ENCODE measurements at places on chromosomes 1 and 21.

DNA sequence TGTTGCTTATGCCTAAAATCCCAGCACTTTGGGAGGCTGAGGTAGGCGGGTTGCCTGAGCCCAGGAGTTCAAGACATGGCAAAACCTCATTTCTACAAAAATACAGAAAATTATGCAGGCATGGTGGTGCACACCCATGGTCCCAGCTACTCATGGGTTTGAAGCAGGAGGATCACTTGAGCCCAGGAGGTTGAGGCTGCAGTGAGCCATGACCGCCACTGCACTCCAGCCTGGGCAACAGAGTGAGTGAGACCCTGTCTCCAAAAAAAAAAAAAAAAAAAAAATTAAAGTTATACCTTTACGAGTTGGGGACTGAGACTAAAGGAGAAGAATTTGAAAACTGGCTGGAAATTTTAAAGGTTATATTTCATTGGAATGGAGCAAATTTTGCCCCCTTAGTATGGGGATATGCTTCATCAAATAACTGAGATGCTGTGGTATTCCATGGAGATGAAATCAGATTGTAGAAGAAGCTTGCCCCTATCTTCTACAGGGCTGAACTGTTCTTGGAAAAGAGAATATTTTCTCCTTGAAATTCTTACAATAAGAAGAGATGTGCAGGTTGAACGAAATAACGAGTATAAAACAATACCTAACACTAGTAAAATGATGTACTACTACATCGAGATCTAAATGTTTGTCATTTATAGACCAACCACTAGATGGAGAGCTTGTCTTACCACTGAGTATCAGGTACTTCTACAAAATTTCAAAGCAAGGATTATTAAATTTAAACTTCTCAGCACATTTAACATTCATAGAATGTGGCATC is 34.9 kb upstream of the SCYL3 start:
- no peak for DNase-seq

DNA sequence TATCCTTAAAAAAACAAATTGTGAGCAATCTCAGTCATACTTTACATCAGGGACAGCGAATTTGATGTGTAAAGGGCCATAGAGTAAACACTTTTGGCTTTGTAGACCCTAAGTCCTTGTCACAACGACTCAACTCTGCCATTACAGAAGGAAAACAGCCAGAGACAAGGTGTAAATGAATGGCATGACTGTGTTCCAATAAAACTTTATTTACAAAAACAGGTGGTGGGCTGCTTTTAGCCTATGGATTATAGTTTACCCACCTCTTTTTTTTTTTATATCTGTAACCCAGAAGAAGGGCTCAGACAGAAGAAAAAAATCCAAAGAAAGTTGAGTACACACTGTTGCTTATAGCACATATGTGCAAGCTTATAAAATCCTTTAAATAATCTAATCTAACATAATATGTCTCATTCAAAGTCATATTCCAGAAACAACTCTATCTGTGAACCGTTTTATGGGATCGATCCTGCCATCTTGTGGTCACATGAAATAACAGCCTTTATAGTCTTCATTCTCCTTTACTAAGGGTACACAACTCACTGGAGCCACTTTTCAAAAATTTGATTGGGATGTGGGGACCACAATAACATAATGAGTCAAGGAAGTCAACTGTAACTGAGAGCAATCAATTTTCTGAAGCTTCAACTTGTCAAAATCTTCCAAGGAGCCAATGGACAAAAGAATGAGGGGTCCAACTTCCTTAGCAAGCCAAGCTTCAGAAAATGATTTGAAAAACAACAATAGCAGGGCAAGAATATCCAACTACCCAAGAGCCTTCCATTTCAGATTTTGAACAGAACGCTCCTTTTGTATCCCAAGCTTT is 142.2 kb upstream of the KRTAP19-8 start:
- DNase-seq, result no peak

GRCh38 chr1:21436488-21437340 is 3.2 kb upstream of the NBPF3 start:
- no peak for DNase-seq

- no peak for DNase-seq
These were observed 3.3 kb upstream of the PCBP3 start for GRCh38 chr21:45640001-45640887.

DNA sequence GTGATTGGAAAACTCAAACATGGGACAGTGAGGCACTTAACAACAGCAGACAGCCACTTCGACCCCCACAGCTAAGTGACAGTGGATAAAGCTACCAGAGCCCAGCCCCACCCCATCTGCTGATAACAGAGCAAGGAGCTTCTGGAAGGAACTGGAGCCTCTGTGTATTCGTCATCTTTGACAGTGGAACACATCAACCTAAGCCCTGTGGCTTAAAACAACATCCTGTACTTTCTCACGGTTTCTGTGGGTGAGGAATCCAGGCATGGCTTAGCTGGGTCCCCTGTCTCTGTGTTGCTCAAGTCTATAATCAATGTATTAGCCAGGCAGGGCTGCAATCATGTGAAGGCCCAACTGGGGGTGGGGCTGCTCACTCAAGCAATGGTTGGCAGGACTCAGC is 18.4 kb upstream of the SIPA1L2 start:
- no peak for DNase-seq

DNA sequence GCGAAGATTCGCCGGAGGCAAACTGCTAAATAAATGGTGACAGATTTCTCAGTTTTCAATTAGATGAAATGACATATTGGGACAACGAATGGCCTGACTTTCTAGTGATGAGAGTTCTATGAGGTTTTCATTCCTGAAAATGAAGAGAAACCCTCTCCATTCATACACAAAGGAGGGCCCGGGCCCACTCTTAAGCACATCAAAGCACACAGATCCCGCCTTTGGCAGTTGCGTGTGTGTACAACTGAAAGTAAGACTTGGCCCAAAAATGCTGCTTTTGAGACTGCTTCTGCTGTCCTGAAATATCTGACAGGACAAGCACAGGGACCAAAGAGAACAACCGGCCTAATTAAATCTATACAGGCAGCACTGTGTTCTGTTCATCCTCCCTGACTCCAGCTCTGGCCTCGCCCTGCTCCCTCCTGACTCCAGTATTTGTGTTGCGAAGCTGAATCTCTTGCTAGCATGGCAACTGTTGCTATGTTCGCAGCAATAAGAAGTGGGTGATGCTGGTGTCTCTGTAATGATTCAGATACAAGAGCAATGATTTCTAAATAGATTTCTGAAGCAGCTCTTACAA is 7.4 kb downstream of the LRRC53 start:
- no peak for DNase-seq

DNA sequence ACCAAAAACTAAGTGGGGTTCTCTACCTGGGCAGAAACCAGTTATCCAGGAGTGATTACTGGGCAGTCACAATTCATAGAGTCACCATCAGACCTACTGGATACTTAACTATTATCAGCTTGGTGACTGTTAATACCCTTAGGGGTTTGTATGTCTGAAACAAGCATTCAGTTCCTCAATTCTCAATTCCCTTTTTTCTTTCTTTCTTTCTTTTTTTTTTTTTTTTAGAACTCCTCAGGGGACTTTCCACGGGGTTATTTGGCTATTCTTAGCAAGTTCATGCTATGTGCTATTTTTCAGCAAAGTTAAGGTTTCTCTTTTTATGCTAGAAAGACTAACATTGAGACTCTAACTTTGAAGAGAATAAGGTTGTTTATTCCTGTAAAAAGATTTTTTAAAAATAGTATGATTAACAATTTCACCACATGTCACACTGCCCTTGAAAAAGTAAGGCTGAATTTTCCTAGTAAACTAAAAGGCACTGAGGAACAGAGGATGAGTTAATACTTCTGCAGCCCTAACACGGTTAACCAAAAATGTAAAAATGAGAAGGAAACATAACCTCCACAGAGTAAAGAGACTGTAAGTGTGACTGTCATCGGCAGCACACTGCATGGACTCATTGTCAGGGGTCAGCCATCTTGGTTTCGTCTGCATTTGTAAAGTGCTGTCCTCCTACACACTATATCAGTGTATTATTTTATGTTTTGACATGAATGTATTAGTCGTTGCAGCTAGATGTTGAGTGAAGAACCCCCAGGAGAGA is 310.2 kb downstream of the NTNG1 start:
- no peak for DNase-seq

DNA sequence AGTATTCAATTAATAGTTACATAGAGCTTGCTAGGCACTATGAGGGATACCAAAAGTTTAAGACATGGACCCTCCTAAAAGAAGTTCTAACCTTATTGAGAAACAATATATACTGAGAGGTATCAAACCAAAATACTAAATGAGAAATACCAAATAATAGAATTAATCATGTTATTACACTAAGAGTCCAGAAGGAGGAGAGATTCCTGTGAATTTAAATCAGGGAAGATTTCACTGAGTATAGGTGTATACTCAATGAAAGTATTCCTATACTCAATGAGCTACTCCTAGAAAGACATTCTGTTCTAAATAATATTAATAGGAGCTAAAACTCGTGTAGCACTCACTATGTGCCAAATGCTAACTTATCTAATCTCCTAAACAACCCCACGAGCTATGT is 9.4 kb downstream of the CR1L start:
- no peak for DNase-seq

- DNase-seq, result no peak
These were observed 19.8 kb downstream of the OLFML2B start for GRCh38 chr1:162003830-162004215.

DNA sequence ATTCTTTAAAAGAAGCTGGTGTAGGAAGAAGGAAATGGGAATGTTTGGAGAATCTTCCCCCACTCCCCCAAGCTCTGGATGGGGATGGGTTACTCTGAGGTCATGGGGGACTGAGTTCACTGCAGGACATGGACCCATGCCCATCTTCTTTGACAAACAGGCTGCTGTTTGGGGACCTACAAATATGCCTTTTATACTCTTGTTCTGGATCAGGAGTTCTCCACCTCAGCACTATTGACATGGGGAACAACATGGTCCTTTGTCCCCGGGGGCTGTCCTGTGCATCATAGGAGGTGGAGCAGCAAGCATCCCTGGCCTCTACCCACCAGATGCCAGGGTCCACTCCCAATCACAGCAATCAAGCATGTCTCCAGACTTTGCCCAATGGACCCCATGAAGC is 365.8 kb upstream of the C1orf174 start:
- DNase-seq, result no peak

- no peak for DNase-seq
These were observed 40.9 kb downstream of the IGSF21 start for GRCh38 chr1:18148461-18148860.

- no peak for DNase-seq
These were observed 9.9 kb upstream of the CAP1 start for GRCh38 chr1:40030528-40031135.

DNA sequence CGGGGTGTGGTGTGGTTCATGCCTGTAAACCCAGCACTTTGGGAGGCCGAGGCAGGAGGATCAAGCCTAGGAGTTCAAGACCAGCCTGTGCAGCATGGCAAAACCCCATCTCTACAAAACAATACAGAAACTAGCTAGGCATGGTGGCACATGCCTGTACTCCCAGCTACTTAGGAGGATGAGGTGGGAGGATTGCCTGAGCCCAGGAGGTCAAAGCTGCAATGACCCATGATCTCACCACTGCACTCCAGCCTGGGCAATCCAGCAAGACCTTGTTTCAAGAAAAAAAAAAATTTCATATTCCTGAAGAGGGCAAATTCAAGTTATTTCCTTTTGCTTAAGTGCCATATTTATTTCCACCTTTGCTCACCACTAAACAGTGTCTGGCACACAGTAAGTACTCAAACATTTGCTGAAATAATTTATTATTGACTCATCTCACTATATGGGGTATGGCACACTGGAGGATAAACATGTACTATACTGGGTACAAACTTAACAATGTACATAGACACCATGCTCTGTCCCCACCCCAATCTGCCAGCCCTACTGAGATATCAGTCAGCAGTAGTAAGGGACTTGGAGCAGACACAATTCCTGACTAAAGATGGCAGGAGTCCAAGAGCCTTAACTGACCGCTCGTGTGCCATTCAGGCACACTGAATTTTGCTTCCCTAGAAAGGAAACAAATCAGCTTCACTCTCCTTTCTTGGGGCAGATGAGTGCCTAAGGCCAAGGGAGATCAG is 15.5 kb downstream of the MEAF6 start:
- no peak for DNase-seq

DNA sequence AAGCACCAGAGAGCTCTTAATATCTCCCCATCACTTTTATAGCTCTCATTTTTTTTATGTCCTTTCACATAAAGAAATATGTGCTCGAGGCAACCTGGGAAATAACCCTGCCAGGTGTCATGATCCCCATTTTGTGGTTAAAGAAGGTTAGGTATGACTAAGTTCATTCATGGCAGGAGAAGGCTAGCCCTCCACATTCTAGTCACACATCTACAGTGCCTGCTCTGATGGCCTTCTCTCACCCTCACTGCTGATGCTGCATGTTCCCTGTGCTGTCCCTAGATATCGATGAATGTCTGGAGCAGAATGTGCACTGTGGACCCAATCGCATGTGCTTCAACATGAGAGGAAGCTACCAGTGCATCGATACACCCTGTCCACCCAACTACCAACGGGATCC is 187.5 kb downstream of the TPR start:
- DNase-seq, result peak; percentile 23

Measured in stimulated activated CD8-positive, alpha-beta memory T cell treated with anti-CD3 and anti-CD28 coated beads, Interleukin-4, amount 100 ng/mL, for 48 hours (primary cell).